CD4-positive, CD25-positive, alpha-beta regulatory T cell (primary cell): ENCODE measurements at places on chromosomes 16 and 17. TPM values are rescaled to one million over a fixed set of nuclear protein-coding genes. Genes with fewer than 3 reads are reported as not detected.

GRCh38 chr17:34822007-34822739 is 139.1 kb downstream of the CCT6B start:
- no peak overlapping the region for H3K27ac ChIP-seq
- no peaks in the 10 kb centered on the region for H3K27me3 ChIP-seq
- no peak for DNase-seq

- no peak for DNase-seq
- no peaks in the 10 kb centered on the region for H3K36me3 ChIP-seq
Observed at GRCh38 chr17:935485-935884, 44.1 kb downstream of the NXN start.

GRCh38 chr16:59510008-59510424 is 775.9 kb upstream of the GOT2 start:
- H3K27ac ChIP-seq = no peak overlapping the region
- H3K4me1 ChIP-seq = no peaks in the 10 kb centered on the region
- H3K36me3 ChIP-seq = no peaks in the 10 kb centered on the region

- H3K27ac ChIP-seq = no peak overlapping the region
- peaks cover 5% of the 10 kb centered on the region for H3K4me1 ChIP-seq
- H3K4me3 ChIP-seq = no peak overlapping the region
- H3K36me3 ChIP-seq = peaks cover 12% of the 10 kb centered on the region
- H3K27me3 ChIP-seq = no peaks in the 10 kb centered on the region
- DNase-seq = no peak
Observed at GRCh38 chr17:80898716-80899115, 92.9 kb upstream of the CHMP6 start.

GRCh38 chr17:74012465-74012864 is 191.0 kb upstream of the RPL38 start:
- H3K27me3 ChIP-seq = no peaks in the 10 kb centered on the region
- H3K36me3 ChIP-seq = no peaks in the 10 kb centered on the region
- peak overlapping the region; percentile 71 for H3K27ac ChIP-seq
- H3K4me1 ChIP-seq = peaks cover 24% of the 10 kb centered on the region
- peak overlapping the region; percentile 59 for H3K4me3 ChIP-seq
- peak; percentile 92 for DNase-seq

DNA sequence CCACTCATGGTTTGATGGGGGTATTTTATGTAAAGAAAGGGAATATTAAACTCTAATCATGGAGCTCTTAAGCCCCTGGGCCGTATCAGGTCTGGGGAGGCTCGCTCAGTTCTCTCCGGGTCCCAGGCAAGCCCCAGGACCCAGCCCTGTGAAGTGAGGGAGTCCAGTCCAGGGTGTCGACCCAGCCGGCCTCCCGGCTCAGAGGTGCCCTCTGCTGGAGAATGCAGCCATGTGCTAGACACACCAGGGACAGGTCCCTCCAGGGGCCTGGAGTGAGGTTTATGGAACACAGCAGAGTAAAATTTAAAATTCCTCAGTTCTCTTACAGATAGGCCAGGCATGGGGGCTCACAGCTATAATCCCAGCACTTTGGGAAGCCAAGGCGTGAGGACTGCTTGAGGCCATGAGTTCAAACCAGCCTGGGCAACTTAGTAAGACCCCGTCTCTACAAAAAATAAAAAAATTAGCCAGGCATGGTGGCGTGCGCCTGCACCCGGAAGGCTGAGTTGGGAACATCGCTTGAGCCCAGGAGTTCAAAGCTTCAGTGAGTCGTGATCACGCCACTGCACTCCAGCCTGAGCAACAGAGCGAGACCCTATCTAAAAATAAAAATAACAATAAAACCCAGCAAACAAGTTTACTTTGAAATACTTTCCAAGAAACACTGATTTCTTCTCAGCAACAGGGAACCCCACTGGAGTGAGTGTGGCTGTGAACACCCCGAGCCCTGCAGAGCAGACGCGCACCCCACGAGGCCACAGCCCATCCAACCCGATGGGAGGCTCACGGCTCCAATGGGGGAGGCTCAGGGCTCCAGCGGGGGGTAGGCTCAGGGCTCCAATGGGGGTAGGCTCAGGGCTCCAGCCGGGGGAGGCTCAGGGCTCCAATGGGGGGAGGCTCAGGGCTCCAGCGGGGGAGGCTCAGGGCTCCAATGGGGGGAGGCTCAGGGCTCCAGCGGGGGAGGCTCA is 72.2 kb downstream of the ZNF778 start:
- H3K27ac ChIP-seq = no peak overlapping the region
- no peak overlapping the region for H3K4me3 ChIP-seq
- H3K27me3 ChIP-seq = no peaks in the 10 kb centered on the region
- H3K36me3 ChIP-seq = peaks cover 58% of the 10 kb centered on the region

DNA sequence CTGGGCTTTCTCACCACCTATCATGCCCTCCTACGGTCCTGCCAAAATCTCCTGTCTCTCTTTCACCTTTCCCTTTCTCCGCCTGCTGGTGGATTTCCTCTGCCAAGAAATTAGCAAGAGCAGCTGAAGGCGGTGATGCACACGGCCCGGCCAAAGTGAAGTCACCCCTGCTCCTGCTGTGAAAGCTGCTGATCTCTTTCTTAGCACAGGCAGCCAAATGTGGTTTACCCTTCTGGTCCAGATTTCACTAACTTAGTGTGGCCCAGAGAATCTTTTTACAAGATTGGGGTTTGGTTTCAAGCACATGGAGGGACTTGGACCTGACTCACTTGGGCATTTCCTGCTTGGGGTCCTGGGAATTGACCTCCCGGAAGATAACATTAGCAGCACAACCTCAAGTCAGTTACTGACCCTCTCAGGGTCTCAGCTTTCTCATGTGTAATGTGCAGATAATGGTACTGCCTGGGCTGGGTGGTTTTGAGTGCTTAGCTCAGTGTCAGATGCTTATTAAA is 155.7 kb downstream of the SOCS1 start:
- peaks cover 22% of the 10 kb centered on the region for H3K4me1 ChIP-seq
- H3K36me3 ChIP-seq = peaks cover 2% of the 10 kb centered on the region
- no peak for DNase-seq
- H3K27me3 ChIP-seq = no peaks in the 10 kb centered on the region
- peak overlapping the region; percentile 7 for H3K4me3 ChIP-seq
- H3K27ac ChIP-seq = no peak overlapping the region

- peaks cover 26% of the 10 kb centered on the region for H3K36me3 ChIP-seq
- no peaks in the 10 kb centered on the region for H3K27me3 ChIP-seq
- H3K27ac ChIP-seq = peak overlapping the region; percentile 88
- H3K4me1 ChIP-seq = peaks cover 37% of the 10 kb centered on the region
- DNase-seq = peak; percentile 95
- peak overlapping the region; percentile 69 for H3K4me3 ChIP-seq
Observed at GRCh38 chr16:67936880-67937605, 393 bp upstream of the PSMB10 start.

- H3K27ac ChIP-seq = no peak overlapping the region
- no peaks in the 10 kb centered on the region for H3K4me1 ChIP-seq
- peaks cover 12% of the 10 kb centered on the region for H3K36me3 ChIP-seq
- no peaks in the 10 kb centered on the region for H3K27me3 ChIP-seq
- DNase-seq = no peak
Observed at GRCh38 chr17:1040216-1040600, 43.3 kb downstream of the TIMM22 start.

DNA sequence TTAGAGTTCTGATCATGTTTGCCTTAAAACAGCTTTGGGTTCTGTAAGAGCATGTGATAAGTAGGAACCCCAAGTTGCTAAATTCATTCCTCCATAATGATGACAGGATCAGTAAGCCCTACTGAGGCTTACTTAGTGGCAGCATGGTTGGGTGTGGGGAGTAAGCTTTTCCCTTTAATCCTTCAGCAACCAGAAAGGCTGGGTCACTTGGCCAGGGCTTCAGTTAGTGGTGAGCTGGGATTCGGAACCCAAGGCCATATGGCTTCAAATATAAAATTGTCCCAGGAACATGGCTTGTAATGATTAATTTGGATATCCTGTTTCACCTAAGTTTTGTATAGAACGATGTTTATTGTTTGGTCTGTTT is 850 bp downstream of the GINS3 start:
- no peaks in the 10 kb centered on the region for H3K36me3 ChIP-seq
- H3K27me3 ChIP-seq = peaks cover 10% of the 10 kb centered on the region
- peaks cover 6% of the 10 kb centered on the region for H3K4me1 ChIP-seq
- H3K4me3 ChIP-seq = peak overlapping the region; percentile 86
- peak overlapping the region; percentile 76 for H3K27ac ChIP-seq
- DNase-seq = no peak

DNA sequence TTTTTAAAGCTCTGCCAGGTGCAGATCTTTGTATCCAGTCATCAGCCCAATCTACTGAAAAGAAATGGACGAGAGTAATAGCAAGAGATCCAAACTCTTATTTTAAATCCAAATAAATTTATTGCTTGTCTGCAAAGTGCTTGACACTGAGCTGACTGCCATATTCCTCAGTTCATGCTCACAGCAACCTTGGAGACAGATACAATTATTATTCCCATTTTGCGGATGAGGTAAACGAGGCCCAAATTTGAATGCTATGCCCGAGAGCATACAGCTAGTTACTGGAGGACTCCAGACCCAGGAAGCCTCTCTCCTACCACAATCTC is 620 bp downstream of the NOB1 start:
- no peaks in the 10 kb centered on the region for H3K27me3 ChIP-seq
- H3K36me3 ChIP-seq = peaks cover 26% of the 10 kb centered on the region

DNA sequence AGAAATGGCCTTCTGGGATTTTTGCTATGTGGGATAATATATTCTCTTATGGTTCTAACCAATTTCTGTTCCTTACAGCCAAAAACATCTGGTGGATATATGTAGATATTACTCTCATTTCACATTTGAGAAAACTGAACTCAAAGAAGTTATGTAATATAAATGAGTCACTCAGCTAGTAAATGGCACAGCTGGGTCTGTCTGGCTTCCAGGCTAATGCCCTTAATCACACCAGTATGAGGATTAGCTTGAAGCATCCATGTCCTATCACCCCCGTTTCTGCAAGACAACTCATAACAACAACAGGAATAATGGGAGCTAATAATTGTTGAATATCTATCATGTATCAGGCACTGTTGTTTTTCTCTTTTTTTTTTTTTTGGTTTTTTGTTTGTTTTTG is 34.4 kb upstream of the USP7 start:
- H3K36me3 ChIP-seq = no peaks in the 10 kb centered on the region
- no peaks in the 10 kb centered on the region for H3K4me1 ChIP-seq
- no peak overlapping the region for H3K27ac ChIP-seq
- DNase-seq = no peak

GRCh38 chr17:50868140-50868438 is 1.9 kb upstream of the TOB1 start:
- peaks cover 71% of the 10 kb centered on the region for H3K4me1 ChIP-seq
- no peak for DNase-seq
- H3K36me3 ChIP-seq = peaks cover 6% of the 10 kb centered on the region

DNA sequence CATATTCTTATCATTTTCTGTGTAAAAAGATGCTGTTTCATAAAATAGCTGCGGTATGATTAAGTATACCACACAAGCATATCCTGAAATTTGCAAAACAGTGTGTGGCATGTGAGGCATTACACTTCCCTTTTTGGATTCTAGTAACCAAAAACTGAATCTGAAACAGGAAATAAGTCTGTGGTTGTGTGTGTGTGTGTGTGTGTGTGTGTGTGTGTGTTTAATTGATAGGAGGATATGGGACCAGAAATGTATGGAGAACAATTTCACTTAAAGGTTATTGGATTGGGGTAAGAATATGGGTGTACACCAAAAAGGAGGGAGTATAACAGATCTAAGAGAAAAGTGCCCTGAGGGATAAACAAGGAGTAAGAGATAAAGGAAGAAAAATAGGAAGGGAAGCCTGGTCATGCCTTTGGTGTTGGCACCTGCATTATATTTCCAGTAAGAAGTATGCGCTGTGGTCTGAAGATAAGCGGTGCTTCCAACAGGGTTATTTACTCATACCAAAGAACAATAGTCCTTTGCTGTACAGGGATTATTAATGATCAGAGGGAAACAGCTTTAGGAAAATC is 4.0 kb downstream of the LYRM1 start:
- peak; percentile 44 for DNase-seq
- H3K27me3 ChIP-seq = no peaks in the 10 kb centered on the region
- H3K4me1 ChIP-seq = peaks cover 31% of the 10 kb centered on the region
- no peaks in the 10 kb centered on the region for H3K36me3 ChIP-seq
- peak overlapping the region; percentile 55 for H3K27ac ChIP-seq
- peak overlapping the region; percentile 42 for H3K4me3 ChIP-seq

- no peaks in the 10 kb centered on the region for H3K27me3 ChIP-seq
- peaks cover 8% of the 10 kb centered on the region for H3K4me1 ChIP-seq
- peaks cover 3% of the 10 kb centered on the region for H3K36me3 ChIP-seq
- no peak overlapping the region for H3K27ac ChIP-seq
Observed at GRCh38 chr16:70750893-70751467, 50.0 kb downstream of the VAC14 start.

GRCh38 chr16:85917959-85918358 is 19.0 kb downstream of the IRF8 start:
- DNase-seq = no peak
- H3K27me3 ChIP-seq = no peaks in the 10 kb centered on the region
- no peaks in the 10 kb centered on the region for H3K4me1 ChIP-seq
- H3K4me3 ChIP-seq = no peak overlapping the region
- H3K36me3 ChIP-seq = no peaks in the 10 kb centered on the region

GRCh38 chr17:49730078-49730784 is 22.5 kb upstream of the SLC35B1 start:
- H3K4me1 ChIP-seq = peaks cover 27% of the 10 kb centered on the region
- no peak overlapping the region for H3K4me3 ChIP-seq
- no peaks in the 10 kb centered on the region for H3K27me3 ChIP-seq
- DNase-seq = no peak
- no peak overlapping the region for H3K27ac ChIP-seq

DNA sequence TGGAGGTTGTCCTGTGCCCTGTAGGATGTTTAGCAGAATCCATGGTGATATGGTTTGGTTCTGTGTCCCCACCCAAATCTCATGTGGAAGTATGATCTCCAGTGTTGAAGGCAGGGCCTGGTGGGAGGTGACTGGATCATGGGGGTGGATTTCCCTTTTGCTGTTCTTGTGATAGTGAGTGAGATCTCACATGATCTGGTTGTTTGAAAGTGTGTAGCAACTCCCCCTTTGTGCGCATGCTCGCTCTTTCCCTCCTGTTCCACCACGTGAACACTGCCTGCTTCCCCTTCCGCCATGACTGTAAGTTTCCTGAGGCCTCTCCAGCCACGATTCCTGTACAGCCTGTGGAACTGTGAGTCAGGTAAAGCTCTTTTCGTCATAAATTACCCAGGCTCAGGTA is 61.9 kb downstream of the ARHGAP17 start:
- no peak overlapping the region for H3K27ac ChIP-seq
- H3K4me1 ChIP-seq = no peaks in the 10 kb centered on the region
- peaks cover 93% of the 10 kb centered on the region for H3K36me3 ChIP-seq
- DNase-seq = no peak
- H3K27me3 ChIP-seq = no peaks in the 10 kb centered on the region

- DNase-seq = no peak
- H3K36me3 ChIP-seq = peaks cover 3% of the 10 kb centered on the region
- H3K4me3 ChIP-seq = no peak overlapping the region
- no peak overlapping the region for H3K27ac ChIP-seq
- peaks cover 26% of the 10 kb centered on the region for H3K4me1 ChIP-seq
Observed at GRCh38 chr16:12086822-12087221, 110.3 kb downstream of the SNX29 start.

Gene SSTR5
- total RNA-seq = not detected

Gene SNX20
- total RNA-seq = 69.2 TPM

Gene PRKCB
- total RNA-seq = 83.1 TPM

Gene ITGB3
- total RNA-seq = 18.4 TPM

Gene CD300LG
- not detected for total RNA-seq
